ENCODE measurements at places on chromosomes 4 and X. TPM values are rescaled to one million over a fixed set of nuclear protein-coding genes. Genes with fewer than 3 reads are reported as not detected.

- peak; percentile 62 for DNase-seq
These were observed at the start of gene CDS1 for GRCh38 chr4:84582988-84583875. Gene CDS1, plus strand, starts transcription at chr4:84583127. Its CDS starts 275 bp downstream, at chr4:84583402.

GRCh38 chrX:133350751-133351150 lies 64.5 kb downstream of the GPC4 start:
- peak; percentile 35 for DNase-seq

DNA sequence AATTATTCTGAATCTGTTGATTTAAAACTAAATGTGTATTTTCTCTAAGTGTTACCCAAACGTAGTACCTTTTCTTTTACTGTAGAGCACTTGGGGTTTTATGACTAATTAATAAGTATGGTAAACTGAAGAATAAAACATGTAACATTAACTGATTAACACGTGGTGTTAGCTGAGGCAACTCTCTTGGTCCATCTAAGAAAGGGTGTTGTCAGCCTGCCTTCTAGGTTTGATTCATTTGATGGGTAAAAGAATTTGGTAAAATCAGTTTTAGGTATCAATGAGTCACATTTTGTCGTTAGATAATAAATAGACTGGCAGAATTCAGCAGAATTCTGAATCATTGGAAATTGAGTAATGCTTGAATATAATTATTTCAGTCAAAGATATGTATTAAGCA lies 99.7 kb downstream of the AFF1 start:
- no peak for DNase-seq

DYNLT3 gene
- 14.0 TPM for total RNA-seq

CSAG3 gene
- not detected for total RNA-seq

Data from left ventricle myocardium superior (tissue), 1 donor.